ENCODE measurements at places on chromosomes 11 and 22.
A peak's percentile ranks its signal among the peaks of the same experiment; 100 is the strongest.

DNA sequence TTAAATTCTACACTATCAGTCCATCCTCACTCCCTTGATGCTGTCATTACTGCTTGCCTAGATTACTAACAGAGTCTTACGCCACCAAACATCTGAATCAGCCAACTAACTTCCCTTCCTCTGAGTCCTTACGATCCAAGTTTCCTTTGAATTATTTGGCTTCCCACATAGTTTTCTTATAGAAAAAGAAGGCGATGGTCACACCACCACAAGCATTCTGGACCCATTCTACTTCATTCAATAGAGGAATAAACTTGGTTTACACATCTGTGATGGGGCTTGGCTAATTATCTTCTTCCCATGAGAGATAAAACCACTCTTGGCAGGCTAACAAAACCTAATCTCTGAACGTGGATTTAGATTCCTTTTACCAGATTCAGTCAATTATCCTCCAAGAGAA is 35.0 kb downstream of the INTS4 start:
- no peak for DNase-seq

GRCh38 chr11:40294349-40294735 is 1165.1 kb downstream of the LRRC4C start:
- DNase-seq, result no peak

- peak; percentile 58 for DNase-seq
Observed at GRCh38 chr11:17389211-17389956, 925 bp upstream of the KCNJ11 start.

- no peak for DNase-seq
Observed at GRCh38 chr11:101342307-101342706, 212.7 kb upstream of the PGR start.

DNA sequence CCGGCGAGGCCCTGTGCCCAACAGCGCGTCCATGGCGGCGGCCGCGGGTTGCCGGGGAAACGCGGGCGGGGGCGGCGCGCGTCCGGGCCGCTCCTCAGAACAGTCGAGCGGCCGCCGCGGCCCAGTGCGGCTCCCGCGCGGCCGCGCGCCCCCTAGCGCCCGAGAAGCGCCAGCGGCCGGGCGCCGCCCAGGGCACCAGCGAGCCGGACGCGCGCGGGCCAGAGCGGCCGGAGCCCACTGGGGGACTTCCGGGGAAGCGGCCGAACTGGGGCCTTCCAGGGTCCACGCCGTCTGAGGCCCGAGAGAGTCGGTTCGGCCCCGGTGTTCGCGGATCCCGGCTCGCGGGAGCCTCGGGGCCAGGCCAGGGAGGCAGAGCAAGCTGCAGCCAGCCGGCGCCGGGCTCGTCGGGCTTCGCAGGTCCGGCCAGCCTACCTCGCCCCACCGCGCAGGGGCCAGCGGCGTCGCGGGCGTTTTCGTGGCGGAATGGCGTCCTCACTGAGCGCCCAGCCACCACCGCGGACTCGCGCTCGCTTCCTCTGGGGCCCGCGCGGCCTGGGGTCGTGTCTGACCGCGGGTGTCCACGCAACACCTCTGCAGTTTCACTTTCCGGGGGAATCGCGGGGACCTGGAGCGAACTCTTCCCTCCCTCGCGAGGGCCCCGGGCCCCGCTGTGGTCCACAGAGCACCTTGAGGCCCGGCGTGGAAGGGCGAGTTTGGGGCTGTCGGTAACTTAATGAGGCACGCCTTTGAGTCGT is at the start of gene DENND6B:
Gene DENND6B (minus strand): TSS at position 57 of the 755 bp plus-strand sequence. CDS start 24 bp downstream, at position 33.
- peak; percentile 27 for DNase-seq

- no peak for DNase-seq
Observed at GRCh38 chr22:43176090-43176489, 10.8 kb downstream of the TTLL12 start.

DNA sequence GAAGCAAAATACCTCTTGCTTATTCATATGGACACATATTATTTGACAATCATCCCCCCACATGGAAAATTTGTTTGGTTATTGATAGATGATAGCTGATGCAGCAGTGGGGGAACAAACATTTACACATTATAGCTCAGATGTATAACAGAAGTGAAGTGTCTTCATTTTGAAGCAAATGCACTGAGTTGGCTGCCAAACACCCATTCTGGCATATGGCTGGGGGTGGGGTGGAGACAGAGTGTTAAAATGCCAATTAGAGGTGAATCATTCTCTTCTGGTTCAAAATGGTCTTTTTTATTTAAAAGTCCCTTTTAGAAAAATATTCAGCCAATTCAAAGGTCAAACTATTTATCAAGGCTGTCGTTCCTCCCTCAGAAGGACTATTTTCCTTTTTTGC is 157.3 kb upstream of the TRPC6 start:
- no peak for DNase-seq

GRCh38 chr22:41780746-41781505 is 19.6 kb upstream of the CCDC134 start:
- DNase-seq, result peak; percentile 77

DNA sequence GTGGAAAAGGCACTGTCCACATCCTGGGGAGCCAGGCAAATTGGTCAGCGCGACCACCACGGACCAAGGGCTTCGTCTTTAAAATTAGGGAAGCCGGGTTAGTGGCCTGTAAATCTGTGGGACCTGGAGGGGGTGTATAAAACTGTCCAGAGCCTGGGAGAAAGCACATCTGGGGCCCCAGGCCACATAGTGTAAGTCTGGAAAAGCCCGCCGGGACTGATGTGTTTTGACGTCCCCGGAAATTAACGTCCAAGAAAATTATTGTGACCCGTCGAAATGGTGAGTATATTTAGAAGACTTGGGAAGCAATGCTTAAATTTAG is 4.2 kb upstream of the IGF2 start:
- DNase-seq, result no peak

- DNase-seq, result no peak
Observed at GRCh38 chr11:132960273-132961078, 571.8 kb downstream of the OPCML start.

DNA sequence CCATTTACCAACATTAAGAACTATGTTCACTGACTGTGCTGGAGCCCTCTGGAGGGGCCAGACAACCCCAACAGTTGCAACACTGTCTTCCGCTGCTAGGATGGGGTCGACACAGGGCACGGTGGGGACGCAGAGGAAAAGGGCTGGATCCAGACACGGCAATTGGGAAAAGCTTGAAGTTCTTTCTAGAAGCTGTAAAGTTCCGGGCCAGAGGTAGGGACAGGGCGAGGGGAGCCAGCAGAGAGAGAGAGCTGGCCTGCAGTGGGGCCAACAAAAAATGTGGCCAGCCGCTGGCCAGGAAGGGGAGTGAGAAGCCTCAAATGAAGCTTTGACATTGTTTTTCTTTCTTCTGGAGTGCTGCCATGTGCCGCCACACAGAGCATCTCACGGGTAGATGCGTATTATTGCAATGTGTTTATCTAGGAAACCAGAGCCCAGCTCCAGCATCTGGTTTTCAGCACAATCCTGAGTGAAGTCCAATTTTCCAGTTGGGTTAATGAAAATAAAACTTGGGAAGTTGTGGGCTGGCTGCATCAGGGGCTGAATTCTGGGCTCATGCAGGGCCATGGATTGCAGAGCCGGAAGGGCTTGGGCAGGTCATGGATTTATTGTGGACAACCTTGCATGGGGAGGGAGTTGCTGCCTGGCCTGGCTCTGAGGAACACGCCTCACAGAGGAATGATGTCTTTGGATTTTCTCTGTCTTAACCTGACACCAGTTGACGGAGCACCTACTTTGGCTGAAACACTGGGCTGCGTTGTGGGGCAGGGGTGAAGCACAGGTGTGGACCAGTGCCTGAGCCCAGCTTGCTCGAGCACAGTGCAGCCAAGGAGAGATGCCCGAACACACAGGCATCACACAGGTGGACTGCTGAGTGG is 67.6 kb upstream of the AMPD3 start:
- no peak for DNase-seq

GRCh38 chr11:11669233-11669846 is 47.5 kb upstream of the GALNT18 start:
- DNase-seq, result no peak

GRCh38 chr11:63639199-63639832 is 25.1 kb upstream of the PLAAT3 start:
- no peak for DNase-seq

GRCh38 chr11:132028380-132029240 is 658.2 kb downstream of the NTM start:
- no peak for DNase-seq

GRCh38 chr11:67054346-67054835 is 2.3 kb upstream of the RHOD start:
- no peak for DNase-seq

DNA sequence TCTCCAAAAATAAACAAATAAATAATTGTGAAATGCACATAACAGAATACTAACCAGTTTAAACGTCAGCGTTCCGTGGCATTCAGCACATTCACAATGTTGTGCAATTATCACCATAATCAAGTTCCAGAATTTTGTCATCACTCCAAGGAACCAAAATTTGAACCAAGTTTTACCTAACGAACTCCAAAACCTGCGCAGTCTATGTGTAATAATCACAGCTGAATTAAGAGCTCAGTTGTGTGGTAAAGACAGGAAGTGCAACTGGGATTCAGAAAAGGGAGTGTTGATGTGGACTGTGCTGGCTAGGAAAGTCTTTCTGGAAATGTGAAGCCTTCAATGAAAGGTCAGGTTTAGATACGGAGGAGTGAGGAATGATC is 5.4 kb upstream of the MCAM start:
- DNase-seq, result no peak

GRCh38 chr11:92964471-92964870 is 5.0 kb upstream of the MTNR1B start:
- no peak for DNase-seq

- DNase-seq, result no peak
Observed at GRCh38 chr11:16418428-16419097, 62.2 kb upstream of the SOX6 start.

DNA sequence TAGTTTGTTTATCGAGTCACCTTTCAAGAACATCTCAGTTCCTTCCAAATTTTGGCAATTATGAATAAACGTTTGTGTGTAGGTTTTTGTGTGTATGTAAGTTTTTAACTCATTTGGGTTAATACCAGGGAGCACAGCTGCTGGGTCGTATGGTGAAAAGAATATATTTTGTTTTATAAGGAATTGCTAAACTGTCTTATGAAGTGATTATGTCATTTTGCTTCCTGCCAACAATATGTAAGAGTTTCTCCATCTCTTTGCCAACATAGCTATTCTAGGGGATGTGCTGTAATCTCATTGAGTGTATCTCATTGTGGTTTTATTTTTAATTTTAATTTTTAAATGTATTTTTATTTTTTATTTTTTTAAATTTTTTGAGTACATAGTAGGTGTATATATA is 27.3 kb downstream of the BCL2L13 start:
- no peak for DNase-seq

GRCh38 chr11:3953327-3953726 is 97.9 kb downstream of the STIM1 start:
- DNase-seq, result no peak

DNA sequence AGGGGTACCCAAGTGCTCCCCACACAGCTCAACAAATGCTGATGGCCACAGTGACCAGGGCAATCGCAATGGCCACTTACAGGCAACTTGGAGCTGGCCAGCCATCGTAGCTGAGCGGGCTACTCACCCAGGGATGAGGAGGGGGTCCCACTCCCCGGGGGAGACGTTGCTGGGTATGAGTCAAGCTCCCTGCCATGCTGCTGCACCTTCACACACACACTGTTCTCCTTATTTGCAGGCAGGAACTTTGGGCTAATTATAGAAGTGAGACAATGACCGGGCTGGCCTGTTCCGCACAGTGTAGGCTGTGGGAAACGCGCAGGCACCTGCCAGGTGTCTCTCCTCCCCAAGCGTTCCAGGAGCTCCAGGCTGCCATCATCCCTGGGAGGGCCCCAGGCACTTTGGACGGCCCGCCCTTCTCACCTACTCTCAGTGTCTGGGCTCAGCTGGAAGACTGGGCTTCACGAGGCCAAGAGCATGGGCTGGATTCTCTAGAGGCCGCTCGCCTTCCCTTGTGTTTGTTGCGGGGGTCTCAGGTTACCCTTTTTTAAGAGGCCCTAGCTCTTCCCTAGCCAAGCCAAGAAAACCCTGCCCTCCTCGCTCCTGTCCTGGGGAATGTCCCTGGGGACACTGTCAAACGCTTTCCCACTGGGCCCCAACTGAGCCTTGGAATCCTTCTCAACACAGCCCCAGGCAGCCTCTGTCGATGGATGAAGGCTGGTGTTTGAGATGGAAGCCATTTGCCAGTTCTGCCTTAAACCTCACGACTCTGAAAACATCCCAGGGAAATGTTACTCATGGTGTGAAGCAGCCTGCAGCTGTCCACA is 73.0 kb downstream of the RTL6 start:
- DNase-seq, result no peak

GRCh38 chr11:128342511-128343134 is 244.7 kb downstream of the ETS1 start:
- no peak for DNase-seq

- DNase-seq, result no peak
Observed at GRCh38 chr22:48952256-48953102, 875.2 kb downstream of the BRD1 start.

DNA sequence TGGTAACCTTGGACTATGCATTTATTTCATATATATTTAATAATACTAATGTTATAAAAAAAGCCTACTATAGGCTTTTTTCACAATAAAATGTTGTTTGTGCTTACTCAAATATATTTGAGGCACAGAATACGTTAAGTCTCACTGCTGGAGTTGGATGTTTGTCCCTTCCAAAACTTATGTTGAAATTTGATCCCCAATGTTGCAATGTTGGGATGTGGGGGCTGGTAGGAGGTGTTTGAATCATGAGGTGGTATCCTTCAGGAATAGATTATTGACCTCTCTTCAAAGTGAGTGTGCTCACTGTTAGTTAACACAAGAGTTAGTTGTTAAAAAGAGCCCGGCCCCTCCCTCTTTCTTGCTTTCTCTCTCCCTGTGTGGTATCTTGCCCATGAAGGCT is 1295.9 kb downstream of the JRKL start:
- no peak for DNase-seq

- DNase-seq, result no peak
Observed at GRCh38 chr11:8209208-8209807, 40.5 kb upstream of the RIC3 start.

DNA sequence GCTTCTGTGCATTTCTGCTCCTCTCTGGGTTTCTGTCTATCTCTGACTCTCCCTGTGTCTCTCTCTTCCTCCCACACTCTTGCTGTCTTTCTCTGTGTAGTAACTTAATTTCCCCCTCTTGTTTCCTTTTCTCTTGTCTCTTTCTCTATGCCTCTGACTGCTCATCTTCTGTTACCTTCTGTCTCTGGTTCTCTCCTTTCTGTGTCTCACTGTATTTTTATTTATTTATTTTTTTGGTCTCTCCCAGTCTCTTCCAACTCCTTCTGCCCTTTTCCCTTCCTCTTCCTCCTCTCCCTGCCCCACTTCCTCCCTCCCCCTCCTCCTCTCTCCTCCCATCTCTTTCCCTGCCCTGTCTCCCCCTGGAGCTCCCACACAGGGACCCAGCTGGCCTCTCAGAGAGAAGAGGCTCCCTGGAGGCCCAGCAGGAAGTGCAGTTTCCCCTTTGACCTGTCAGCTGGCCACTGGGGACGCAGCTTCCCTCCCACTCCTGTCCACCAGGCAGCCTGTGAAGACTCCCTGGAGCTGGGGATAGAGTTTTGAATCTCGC is 38.3 kb upstream of the MYH9 start:
- DNase-seq, result no peak

- no peak for DNase-seq
Observed at GRCh38 chr11:118820412-118821357, 29.7 kb upstream of the DDX6 start.

- DNase-seq, result no peak
Observed at GRCh38 chr11:72673943-72674828, at the start of gene PDE2A. TSS of gene PDE2A (minus strand) at chr11:72674422. CDS start at chr11:72674207, 215 bp downstream.

GRCh38 chr11:32779136-32779535 is 15.3 kb downstream of the CCDC73 start:
- no peak for DNase-seq
